ENCODE measurements at places on chromosomes 5 and 9.

- peaks cover 21% of the 10 kb centered on the region for H3K4me1 ChIP-seq
- H3K27ac ChIP-seq: no peak overlapping the region
- no peaks in the 10 kb centered on the region for H3K36me3 ChIP-seq
- H3K27me3 ChIP-seq: no peaks in the 10 kb centered on the region
- DNase-seq: no peak
Measured at GRCh38 chr9:77843871-77844155, 187.8 kb downstream of the GNAQ start.

DNA sequence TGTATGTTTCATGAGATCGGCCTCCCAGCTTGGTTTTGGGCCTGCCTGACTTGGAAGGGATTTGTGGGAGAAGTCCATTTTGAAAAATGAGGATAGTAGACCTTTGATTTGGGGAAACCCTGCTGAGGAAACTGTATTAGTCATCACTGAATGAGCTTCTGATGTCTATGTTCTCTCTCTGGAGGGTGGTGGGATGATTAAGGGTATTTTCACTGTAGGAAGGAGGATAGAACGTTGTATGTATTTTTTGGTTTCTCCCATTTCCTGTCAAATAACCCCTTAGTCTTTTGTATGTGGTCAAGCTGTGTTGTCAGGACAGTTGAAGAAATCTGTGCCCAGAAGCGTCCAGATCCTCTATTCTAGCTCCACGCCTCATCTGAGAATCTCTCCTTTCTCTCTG is 151.9 kb downstream of the INSYN2B start:
- H3K4me3 ChIP-seq: no peak overlapping the region
- DNase-seq: no peak
- H3K4me1 ChIP-seq: no peaks in the 10 kb centered on the region
- H3K27ac ChIP-seq: no peak overlapping the region

- H3K4me1 ChIP-seq: peaks cover 12% of the 10 kb centered on the region
- no peaks in the 10 kb centered on the region for H3K27me3 ChIP-seq
- H3K4me3 ChIP-seq: no peak overlapping the region
- H3K36me3 ChIP-seq: no peaks in the 10 kb centered on the region
Measured at GRCh38 chr5:31993165-31993961, 180.8 kb downstream of the GOLPH3 start.

DNA sequence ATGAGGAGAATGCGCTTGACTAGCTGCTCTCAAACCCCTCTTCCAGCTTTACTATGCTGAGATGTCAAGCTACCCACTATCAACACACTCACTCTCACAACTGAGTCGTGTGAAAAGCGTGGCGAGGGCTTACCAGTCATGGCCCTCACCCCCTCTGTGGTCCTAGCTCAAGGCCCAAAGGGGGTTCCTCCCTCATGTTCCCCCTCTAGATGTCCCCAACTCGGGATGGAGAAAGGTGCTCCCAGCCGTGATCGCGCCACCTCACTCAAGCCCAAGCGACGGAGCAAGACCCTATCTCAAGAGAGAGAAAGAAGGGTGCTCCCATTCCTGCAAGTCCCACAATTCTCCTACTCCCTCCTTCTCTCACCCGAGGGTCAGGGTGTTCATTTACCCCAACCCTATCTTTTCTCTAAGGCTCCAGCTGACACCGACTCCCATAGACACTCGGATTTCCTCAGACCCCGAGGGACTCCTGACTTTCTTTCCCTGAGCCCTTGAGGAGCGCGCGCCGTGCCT is 559 bp downstream of the SLC38A9 start:
- H3K4me3 ChIP-seq: peak overlapping the region; percentile 88
- DNase-seq: no peak
- H3K27me3 ChIP-seq: no peaks in the 10 kb centered on the region
- no peaks in the 10 kb centered on the region for H3K36me3 ChIP-seq
- H3K27ac ChIP-seq: peak overlapping the region; percentile 49
- H3K4me1 ChIP-seq: peaks cover 13% of the 10 kb centered on the region

DNA sequence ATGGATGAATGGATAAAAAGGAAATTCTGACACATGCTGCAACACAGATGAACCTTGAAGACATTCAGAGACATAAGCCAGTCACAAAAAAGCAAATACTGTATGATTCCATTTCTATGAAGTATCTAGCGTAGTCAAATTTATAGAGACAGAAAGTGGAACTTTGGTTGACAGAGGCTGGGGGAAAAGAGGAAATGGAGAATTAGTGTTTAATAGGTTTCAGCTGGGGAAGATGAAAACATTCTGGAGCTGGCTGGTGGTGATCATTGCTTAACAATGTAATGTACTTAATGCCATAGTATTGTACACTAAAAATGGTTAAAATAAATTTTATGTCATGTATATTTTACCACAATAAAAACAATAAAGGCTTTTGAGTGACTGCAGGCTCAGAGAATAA is 24.2 kb downstream of the PPIC start:
- H3K4me3 ChIP-seq: no peak overlapping the region
- no peak overlapping the region for H3K27ac ChIP-seq
- H3K36me3 ChIP-seq: peaks cover 8% of the 10 kb centered on the region
- no peaks in the 10 kb centered on the region for H3K4me1 ChIP-seq
- DNase-seq: no peak

DNA sequence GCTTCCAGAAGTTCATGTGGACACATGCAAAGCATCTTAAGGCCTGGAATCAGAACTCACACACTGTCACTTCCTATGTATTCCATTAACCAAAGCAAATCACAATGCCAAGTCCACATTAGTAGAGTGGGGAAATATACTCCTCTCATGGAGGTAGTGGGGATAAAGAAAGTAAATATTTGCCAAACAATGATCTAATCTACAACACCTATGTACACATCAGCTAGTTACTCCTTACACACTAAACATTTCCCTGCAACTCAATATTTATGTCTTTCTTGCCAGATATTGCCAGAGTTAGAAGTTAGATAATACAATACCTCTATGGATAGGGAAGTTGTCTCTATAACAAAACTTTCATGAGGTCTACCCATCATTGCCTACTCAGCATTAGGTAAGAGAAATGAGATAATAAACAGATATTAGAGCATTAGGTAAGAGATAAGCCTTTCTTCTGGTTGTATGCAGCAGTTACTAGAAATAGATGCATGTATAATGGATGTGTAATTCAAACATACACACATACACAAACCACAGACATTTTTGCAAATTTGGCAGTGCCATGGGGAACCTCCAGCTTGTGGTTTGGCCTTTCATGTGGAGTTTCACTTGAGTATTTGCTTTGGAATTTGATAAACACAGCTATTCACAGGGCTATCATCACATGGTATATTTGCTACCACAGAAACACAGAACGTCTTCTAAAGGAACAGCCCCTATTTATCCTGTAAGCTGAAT is 196.5 kb downstream of the TLE1 start:
- H3K27me3 ChIP-seq: no peaks in the 10 kb centered on the region
- no peak overlapping the region for H3K27ac ChIP-seq
- no peak overlapping the region for H3K4me3 ChIP-seq

GRCh38 chr5:156407251-156407650 is 80.3 kb downstream of the SGCD start:
- no peak overlapping the region for H3K27ac ChIP-seq
- peaks cover 5% of the 10 kb centered on the region for H3K4me1 ChIP-seq
- H3K27me3 ChIP-seq: no peaks in the 10 kb centered on the region
- DNase-seq: no peak
- no peaks in the 10 kb centered on the region for H3K36me3 ChIP-seq

DNA sequence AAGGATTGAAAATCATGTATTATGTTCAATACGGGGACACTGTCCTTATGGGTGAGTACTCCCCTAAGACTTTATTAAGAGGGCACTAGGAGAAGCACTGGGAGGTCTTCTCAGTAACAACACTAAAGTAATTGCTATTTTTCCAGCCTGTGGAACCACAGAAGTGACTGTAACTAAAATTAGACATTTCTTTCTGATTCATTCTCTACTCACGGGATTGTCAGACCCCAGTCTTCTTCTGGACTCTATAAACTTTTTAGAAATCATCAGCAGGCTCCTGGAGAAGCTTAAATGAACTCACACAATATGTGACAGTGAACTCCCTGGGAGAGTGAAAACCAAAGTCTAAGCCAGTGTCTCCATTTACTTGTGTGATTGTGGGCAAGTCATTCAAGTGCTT is 14.5 kb downstream of the TLR4 start:
- H3K27ac ChIP-seq: peak overlapping the region; percentile 72
- H3K36me3 ChIP-seq: peaks cover 8% of the 10 kb centered on the region
- no peak overlapping the region for H3K4me3 ChIP-seq

- DNase-seq: no peak
- H3K36me3 ChIP-seq: no peaks in the 10 kb centered on the region
- H3K4me1 ChIP-seq: no peaks in the 10 kb centered on the region
Measured at GRCh38 chr9:37100327-37100726, 20.0 kb upstream of the ZCCHC7 start.

- no peak for DNase-seq
- H3K36me3 ChIP-seq: no peaks in the 10 kb centered on the region
- H3K4me3 ChIP-seq: no peak overlapping the region
- H3K4me1 ChIP-seq: peaks cover 18% of the 10 kb centered on the region
- H3K27ac ChIP-seq: no peak overlapping the region
Measured at GRCh38 chr5:113510836-113511451, 2.5 kb upstream of the YTHDC2 start.

DNA sequence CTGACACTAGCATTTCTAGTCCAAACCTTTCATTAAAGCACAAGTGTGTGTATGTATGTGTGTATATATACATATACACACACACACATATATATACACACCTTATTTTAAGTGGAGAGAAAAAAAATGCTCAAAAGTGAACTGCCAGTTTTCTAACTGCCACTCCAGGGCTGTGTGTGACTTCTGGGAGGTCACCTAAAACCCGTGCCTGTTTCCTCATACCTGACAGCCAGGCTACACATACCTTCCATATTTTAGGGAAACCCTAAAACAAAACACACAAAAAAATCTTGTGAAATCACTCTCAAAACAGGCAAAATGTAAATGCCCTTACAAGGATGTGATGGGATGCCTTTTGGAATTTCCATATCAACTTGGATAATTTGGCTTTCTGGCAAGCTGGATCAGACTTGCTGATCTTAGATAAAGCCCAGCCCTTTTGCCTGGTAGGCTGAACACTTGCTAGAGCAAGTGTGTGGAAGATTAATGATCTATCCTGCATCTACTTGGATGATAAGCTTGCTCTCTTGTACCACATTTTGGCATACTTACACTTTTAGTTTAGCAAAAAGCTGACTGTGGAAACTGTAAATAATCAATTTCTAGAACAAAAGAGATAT is 127.8 kb downstream of the GNAQ start:
- no peak for DNase-seq
- no peaks in the 10 kb centered on the region for H3K27me3 ChIP-seq
- H3K36me3 ChIP-seq: no peaks in the 10 kb centered on the region
- H3K4me3 ChIP-seq: no peak overlapping the region
- H3K4me1 ChIP-seq: peaks cover 7% of the 10 kb centered on the region

GRCh38 chr9:22332202-22332601 is 114.4 kb upstream of the DMRTA1 start:
- H3K27ac ChIP-seq: no peak overlapping the region
- H3K4me1 ChIP-seq: no peaks in the 10 kb centered on the region
- no peak overlapping the region for H3K4me3 ChIP-seq
- no peaks in the 10 kb centered on the region for H3K27me3 ChIP-seq
- H3K36me3 ChIP-seq: no peaks in the 10 kb centered on the region

GRCh38 chr9:35172878-35173277 is 11.1 kb downstream of the UNC13B start:
- H3K27ac ChIP-seq: no peak overlapping the region
- no peak overlapping the region for H3K4me3 ChIP-seq
- no peaks in the 10 kb centered on the region for H3K27me3 ChIP-seq
- no peak for DNase-seq
- H3K36me3 ChIP-seq: no peaks in the 10 kb centered on the region
- H3K4me1 ChIP-seq: no peaks in the 10 kb centered on the region

- H3K27me3 ChIP-seq: no peaks in the 10 kb centered on the region
- no peak for DNase-seq
- H3K27ac ChIP-seq: no peak overlapping the region
- no peaks in the 10 kb centered on the region for H3K36me3 ChIP-seq
- H3K4me3 ChIP-seq: no peak overlapping the region
- no peaks in the 10 kb centered on the region for H3K4me1 ChIP-seq
Measured at GRCh38 chr5:59674763-59675162, 218.8 kb downstream of the PDE4D start.

DNA sequence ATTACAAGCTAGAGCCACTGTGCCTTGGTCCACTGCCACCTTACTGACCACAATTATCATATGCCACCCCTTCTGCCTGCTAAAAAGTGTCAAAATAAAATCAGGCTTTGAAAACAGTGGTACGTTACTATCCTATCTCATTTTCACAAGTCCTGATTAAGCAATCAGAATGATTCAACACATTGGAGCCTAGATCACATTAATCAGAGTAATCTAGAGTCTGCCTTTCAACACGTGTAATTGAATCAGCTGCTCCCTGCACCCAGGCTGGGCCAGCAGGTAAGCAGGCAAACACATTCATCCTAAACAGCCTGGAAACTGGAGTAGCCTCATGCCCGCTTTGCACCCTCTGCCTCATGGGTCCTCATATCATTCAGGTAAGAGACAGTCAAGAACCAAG is 186.2 kb downstream of the DCP2 start:
- peaks cover 60% of the 10 kb centered on the region for H3K4me1 ChIP-seq
- no peaks in the 10 kb centered on the region for H3K36me3 ChIP-seq
- no peak overlapping the region for H3K4me3 ChIP-seq
- H3K27ac ChIP-seq: peak overlapping the region; percentile 68
- no peak for DNase-seq
- no peaks in the 10 kb centered on the region for H3K27me3 ChIP-seq

DNA sequence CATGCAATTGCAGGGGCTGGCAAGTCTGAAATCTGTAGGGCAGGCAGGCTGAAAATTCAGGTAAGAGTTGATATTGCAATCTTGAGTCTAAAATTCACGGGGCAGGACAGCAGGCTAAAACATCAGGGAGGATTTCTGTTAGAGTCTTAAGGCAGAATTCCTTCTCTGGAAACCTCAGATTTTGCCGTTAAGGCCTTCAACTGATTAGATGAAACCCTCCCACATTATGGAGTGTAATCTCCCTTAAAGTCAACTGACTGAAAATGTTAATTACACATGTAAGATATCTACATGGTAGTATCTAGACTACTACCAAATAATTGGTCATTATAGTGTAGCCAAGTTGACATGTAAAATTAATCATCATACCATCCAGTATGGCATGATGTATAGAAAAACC is 3.1 kb upstream of the ZNF169 start:
- no peak overlapping the region for H3K4me3 ChIP-seq
- peaks cover 13% of the 10 kb centered on the region for H3K4me1 ChIP-seq
- no peak for DNase-seq
- H3K27ac ChIP-seq: no peak overlapping the region
- no peaks in the 10 kb centered on the region for H3K36me3 ChIP-seq

GRCh38 chr5:73948720-73949119 is 322.7 kb downstream of the ARHGEF28 start:
- no peak for DNase-seq
- H3K4me3 ChIP-seq: no peak overlapping the region
- no peaks in the 10 kb centered on the region for H3K4me1 ChIP-seq
- H3K36me3 ChIP-seq: no peaks in the 10 kb centered on the region

DNA sequence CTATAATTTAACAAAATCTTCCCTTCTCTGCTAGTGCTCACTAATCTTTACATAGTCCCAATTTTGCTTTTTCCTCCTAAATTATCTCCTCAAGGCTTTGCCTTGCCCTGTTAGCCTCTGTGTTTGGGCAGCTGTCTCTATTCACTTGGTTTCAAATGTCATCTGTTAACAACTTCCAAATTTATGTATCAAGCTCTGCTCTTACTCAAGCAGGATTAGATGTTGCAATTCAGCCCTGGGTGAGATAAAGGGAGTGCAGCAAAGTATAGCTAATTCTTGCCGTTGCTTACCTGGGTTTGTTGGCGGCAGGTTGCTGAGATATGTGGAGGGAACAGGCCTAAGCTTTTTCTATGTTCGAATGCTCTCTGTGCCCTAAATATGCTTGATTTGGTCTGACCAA is 483.8 kb downstream of the DMAC1 start:
- no peak overlapping the region for H3K4me3 ChIP-seq
- DNase-seq: no peak
- no peaks in the 10 kb centered on the region for H3K4me1 ChIP-seq
- H3K36me3 ChIP-seq: no peaks in the 10 kb centered on the region
- H3K27ac ChIP-seq: no peak overlapping the region

Data from suprapubic skin (tissue), 4 donors.